ENCODE measurements at places on chromosomes 7 and 10. TPM values are rescaled to one million over a fixed set of nuclear protein-coding genes. Genes with fewer than 3 reads are reported as not detected.

DNA sequence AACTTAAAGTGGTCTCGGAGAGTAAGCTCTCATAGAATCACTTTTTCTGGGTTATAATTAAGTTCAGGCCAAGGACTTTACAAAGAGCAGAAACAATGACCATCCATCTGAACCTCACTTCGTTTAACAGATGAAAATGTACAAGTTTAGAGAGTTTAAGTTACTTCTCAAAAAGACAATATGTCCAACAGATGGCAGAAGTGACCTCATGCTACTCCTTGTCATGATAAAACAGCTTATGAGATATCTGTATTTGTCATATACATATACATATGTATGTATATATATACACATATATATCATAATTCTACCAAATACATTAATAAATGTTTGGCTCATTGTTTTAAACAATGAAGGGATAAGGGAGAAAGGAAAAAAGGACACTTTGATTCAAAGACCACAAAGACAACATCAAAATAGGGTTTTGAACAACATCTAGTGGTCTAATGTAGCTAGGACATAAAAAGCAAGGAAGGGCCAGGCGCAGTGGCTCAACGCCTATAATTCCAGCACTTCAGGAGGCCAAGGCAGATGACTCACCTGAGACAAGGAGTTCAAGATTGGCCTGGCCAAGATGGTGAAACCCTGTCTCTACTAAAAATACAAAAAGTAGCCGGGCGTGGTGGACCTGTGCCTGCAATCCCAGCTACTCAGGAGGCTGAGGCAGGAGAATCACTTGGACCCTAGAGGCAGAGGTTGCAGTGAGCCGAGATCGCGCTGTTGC, 17.8 kb downstream of the NAPEPLD start:
- no peak for DNase-seq

DNA sequence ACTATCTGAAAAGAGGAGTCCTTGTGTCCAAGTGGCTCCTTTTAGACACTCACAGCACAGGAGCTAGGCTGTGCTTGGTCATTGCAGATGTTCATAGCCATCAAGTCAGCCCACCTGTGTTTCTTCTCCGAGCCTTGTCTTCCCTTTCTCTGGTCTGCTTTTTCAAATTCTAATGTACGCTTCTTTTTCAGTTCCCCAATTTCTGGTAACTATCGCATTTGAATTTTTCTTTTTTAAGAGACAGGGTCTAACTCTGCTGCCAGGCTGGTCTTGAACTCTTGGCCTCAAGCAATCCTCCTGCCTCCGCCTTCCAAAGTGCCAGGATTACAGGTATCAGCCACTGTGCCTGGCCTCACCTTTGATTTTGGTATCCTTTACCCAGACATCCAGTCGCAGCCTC, 18.9 kb downstream of the APBB1IP start:
- no peak for DNase-seq

- no peak for DNase-seq
These were observed 4.9 kb downstream of the CADPS2 start for GRCh38 chr7:122881324-122881723.

DNA sequence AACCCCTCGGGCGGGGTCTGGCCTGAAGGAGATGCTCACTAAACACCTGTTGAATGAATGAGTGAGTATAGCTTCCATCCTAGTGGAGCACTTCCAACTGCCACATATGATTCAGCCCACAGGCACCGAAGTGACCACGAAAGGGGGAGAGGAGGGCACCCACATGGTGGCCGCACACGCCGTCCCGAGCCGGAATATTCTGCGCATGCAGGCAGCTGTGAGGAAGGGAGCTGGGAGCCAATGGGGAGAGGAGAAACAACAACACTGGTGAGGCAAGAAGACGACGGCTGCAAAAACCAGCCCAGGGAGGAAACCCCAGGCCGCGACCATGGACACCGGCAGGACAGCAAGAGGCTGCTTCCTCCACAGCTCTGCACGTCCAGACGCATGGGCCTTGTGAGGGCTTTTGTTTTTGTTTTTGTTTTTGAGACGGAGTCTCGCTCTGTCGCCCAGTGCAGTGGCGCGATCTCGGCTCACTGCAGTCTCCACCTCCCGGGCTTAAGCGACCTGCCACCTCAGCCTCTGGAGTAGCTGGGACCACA, 67.1 kb upstream of the DNAAF5 start:
- DNase-seq, result no peak

DNA sequence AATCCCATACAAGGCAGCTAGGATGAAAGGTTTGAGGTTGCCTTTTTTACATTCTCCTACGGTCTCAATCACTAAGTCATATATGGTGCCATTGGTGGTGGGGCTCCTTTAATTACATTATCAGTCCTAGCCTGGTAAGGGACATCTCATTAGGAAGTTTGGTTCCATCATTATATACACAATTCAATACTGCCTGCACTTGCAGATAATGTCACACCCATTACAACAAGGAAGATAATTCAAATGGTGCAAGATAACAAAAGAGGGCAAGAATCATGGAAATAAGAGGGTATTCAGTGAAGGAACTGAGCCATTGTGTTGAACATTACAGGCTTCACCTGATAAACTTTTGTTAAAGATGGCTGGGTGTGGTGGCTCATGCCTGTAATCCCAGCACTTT, 1.7 kb upstream of the TMEM248 start:
- DNase-seq, result no peak

DNA sequence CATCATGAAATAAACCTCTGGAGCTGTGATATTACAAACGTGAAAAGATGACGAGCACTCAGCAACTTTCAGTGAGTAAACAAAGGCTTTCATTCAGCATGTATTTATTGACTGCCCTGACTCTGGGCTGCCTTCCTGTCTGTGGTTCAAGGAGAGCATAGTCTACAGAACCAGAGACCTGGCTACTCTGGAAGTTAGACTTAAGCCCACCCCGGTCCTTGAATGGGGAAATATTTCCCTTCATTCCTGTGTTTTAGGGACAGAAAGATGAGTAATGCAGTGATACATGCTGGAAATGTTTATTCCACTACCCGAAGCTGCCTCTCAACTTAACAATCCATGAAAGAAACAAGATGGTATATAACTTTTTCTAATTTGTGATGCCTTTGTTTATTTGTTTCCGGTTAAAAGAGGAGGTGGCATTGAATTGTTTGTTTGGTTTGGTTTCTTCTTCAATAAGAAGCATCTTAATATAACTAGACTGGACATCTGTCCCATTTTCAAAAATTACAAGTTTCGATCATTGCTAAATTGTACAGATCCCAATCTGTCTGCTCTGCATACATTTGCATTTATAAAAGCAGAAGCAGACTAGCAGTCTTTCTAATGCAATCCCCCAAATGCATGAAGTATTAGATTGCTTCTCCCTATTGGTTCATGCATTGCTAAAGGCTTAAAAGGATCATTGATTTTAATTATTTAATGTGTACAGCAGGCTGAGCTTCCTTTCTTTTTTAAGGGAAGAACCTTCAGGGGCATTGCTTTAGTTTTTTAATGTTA, 57.7 kb downstream of the TRUB1 start:
- no peak for DNase-seq

SYT15 gene
- total RNA-seq, result not detected

Data from Caki2 (cell line).